HS-27A (cell line): ENCODE measurements at places on chromosomes 1 and 21.

- no peak for DNase-seq
Observed at GRCh38 chr1:167430134-167430848, 88.0 kb downstream of the CD247 start.

DNA sequence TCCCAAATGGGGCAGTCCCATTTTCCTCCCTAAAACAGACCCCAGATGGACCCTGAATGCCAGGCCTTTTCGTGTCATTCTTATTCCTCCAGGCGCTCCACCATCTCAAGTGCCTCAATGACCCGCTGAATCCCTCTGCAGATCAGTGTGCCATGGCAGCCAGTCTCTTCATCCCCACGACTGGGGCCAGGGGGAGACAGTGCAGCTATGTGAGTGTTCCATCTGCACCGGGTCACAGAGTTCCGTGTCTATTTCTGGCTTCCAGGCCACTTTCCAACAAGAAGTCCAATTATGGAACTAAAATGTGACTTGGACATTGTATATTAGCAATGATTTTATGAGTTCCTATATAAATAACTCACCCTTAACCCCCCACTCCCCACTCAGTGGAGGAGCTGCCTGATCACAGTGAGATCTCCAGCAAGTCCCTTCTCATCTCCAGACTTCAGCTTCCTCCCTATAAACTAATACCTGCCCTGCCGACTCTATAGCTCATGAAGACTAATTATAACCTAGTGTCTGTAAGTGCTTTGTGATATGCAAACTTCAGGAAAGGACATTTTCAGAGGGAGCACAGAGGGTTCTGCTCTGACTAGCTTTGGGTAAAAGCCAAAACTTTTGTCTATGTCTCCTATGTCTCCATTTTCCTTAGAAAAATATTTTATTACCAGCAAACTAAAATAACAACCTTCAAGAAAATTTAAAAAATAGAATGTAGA, 56.3 kb upstream of the NFASC start:
- DNase-seq, result no peak

GRCh38 chr1:22177354-22178003, 34.6 kb upstream of the WNT4 start:
- no peak for DNase-seq

DNA sequence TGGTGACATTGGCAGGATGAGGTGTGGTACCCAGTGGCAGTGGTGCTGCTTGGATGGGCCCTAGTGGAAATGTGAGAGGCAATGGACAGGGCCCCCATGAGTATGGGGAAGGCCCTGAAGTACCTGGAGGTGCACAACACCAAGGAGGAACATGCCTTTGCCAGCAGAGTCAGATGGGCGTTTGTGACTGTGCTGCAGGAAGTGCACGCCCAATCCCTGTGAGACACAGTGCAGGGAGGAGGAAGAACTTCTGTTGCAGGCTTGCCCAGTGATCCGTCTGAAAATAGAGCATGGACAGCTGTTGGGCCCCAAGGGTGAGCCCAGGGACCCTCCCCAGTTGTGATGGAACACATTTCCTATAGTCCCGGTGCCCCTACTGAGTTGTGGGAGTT, 42.7 kb downstream of the GJA5 start:
- DNase-seq, result no peak

GRCh38 chr1:197174818-197175217, 28.3 kb upstream of the ASPM start:
- DNase-seq, result no peak

- no peak for DNase-seq
Observed at GRCh38 chr1:229378586-229379367, 35.9 kb upstream of the CCSAP start.

- no peak for DNase-seq
Observed at GRCh38 chr1:31800674-31800967, 15.2 kb downstream of the SPOCD1 start.

DNA sequence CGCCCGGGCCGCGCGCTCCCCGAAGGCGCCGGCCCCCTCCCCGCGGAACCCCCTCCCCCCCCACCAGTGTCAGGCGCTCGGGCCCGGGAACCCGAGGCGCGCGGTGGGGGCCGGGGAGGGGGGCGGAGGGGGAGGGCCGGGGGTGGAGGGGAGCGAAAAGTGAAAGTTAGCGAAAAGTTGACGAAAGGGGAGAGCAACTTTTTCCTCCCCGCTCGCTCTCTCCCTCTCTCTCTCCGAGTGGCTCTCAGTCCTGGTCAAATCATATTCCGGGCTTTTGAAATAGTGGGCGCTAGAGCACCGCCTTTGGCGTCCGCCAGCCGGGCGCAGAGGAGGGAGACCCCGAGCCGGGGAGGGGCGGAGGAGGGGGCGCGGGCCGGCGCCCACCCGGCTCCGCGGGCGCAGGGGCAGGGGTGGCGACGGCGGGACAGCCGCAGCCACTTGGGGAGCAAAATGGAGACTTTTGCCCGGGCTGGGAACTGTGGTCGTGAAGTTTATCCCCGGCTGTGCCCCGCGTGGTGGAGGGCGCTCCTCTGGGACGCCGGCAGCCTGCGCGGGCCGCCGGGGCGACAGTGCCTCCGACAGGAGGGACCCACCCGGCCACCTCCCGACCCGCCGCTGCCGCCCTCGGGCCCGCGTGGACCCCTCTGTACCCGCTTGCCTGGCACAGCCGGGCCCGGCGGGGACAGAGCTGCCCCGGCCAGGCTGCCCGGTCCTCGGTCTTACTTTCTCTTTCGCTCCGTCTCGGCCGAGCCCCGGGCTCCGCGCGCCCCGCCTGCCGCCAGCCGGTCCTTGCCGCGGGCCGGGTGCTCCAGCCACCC, 697 bp downstream of the PRDM16 start:
- DNase-seq, result no peak

DNA sequence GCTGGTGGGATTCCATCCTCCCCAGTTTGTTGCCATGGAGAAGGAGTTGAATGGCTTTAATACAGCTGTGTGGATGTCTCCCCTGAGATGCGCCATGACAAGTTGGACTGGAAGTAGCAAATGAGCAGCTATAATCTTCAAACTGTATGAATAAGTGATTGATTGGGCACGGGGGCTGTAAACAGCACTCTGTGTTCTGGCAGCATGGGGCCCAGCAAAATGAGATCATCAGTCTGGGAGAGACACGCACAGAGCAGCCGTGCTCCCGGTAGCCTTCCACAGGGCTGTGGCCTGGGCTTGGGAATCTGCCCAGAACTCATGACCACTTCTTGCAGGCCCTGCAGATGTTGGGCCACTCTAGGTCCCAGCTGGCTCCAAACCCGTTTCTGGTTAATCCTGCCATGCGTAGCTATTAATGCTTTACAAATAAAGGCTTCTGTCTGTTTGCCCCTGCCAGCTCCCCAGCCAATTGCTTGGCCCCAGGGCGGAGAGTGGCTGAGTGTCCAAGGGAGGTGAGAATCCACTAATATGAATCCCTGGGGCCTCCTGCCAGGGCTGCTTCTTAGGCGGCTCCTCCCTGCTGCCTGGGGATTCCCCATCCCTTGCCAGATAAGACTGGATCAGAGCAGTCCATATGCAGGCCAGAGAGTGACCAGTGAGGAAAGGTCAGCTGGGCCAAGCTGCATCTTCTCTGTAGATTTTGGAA, 642.9 kb downstream of the AJAP1 start:
- no peak for DNase-seq

- DNase-seq, result no peak
Observed at GRCh38 chr1:107272321-107272720, 131.5 kb downstream of the NTNG1 start.

- DNase-seq, result no peak
Observed at GRCh38 chr1:51421964-51422363, 91.6 kb upstream of the TTC39A start.

DNA sequence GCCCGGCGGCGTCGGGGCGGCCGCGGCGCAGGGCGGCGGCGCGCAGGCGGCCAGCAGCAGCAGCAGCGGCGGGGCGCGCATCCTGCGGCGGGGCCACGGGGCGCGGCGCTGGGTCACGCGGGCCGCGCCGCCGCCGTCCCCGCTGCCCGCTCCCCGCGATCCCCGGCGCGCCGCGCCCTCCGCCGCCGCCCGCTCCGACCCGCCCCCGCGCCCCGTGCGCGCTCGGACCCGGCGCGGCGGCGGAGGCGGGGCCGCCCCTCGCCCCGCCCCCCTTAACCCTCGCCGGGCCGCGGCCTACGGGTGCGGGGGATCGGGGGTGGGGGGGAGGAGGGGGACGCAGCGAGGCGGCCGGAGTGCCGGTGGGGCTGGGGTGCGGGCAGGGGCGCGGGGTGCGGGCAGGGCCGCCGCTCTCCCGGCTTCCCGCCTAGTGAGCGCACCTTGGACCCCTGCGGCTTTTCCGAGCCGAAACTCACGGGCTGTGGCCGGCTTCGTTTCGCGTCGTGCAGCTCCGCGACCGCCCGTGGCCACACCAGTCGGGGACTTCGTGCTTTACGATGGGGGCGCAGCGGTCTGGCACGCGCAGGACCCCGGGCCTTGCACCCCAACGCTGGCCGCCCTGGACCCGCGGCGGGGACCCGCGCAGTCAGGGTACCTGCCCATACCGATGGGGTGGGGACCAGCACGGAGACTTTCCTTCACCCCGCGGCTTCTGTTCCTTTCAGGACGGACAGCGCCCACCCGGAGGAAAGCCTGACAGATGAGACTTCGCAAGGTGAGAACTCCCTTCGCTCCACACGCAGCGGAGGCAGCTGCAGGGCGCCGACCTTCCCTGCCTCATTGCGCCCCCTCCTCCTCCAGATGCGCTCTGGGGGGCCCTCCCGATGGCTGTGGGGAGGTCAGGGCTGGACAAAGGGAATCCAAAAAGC, at the start of gene FNDC10:
TSS of gene FNDC10 (minus strand) at position 201 of the 926 bp plus-strand sequence. CDS start at position 81, 120 bp downstream.
- no peak for DNase-seq

DNA sequence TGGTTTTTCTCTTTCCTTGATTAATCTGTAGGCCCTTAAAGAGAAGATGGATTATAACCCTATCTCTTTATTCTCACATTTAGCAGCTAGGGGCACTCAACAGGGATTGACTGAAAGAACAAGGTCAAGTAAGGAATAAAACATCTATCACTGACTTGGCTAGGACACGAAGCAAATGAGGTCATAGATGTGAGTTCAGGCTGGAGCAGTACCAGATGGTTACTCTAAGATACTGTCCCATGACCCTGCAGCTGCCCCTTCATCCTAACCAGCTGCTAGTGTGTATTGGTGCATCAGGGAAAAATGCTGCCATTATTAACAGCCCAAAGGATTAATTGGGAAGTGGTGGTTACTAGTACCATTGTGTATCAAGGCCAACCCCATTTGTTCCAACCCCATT, 221.9 kb downstream of the CTH start:
- no peak for DNase-seq

- DNase-seq, result no peak
Observed at GRCh38 chr1:198232940-198233675, 76.3 kb downstream of the NEK7 start.
